ENCODE measurements at places on chromosomes 5 and 9. TPM values are rescaled to one million over a fixed set of nuclear protein-coding genes. Genes with fewer than 3 reads are reported as not detected.

The SOX30 gene
- 0.34 TPM for total RNA-seq

The ST6GALNAC6 gene
- 74.4 TPM for total RNA-seq

The PFN3 gene
- total RNA-seq, result not detected

The PTGES2 gene
- total RNA-seq, result 23.5 TPM

The ROPN1L gene
- 0.58 TPM for total RNA-seq

The LHX3 gene
- total RNA-seq, result not detected

The SV2C gene
- total RNA-seq, result 0.23 TPM

The IL11RA gene
- 55.2 TPM for total RNA-seq

The PCDHA3 gene
- not detected for total RNA-seq

The SLC46A2 gene
- not detected for total RNA-seq
